ENCODE measurements at places on chromosomes 5 and 9.
A peak's percentile ranks its signal among the peaks of the same experiment; 100 is the strongest.

DNA sequence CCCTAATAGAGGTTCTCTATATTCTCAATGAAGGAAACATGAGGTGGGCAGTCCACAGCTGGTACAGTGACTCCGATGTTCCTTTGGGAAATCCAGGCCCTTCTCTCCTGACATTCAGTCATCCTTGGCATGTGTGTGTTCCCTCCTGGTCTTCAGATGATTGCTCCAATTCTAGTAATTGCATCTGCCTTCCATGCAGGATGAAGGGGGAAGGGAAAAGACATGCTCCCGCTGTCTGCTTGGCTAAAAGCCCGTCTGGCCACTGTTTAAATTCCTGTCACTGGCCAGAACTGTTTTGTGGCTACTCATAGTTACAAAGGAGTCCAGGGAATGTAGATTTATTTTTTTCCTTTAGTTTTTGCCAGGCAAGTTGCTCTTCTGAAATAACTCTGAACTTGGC, 65.0 kb downstream of the MAST4 start:
- peak; percentile 32 for DNase-seq

DNA sequence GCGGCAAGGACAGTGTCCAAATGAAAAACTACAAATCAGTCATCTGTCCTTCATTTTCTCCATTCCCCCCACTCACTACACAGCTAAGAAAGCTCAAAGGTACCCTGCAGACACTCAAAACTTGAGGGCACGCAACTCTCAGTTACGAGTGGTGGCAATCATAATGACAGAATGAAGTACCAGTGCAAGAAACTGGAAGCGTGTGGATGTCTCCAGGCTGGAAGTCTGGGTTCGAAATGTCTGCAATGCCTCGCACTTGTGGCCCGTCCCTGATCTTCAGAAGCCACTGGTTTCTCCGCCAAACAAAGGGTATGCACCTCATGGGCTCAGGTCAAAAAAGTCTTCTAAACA, 597 bp upstream of the CENPH start:
- DNase-seq, result no peak

DNA sequence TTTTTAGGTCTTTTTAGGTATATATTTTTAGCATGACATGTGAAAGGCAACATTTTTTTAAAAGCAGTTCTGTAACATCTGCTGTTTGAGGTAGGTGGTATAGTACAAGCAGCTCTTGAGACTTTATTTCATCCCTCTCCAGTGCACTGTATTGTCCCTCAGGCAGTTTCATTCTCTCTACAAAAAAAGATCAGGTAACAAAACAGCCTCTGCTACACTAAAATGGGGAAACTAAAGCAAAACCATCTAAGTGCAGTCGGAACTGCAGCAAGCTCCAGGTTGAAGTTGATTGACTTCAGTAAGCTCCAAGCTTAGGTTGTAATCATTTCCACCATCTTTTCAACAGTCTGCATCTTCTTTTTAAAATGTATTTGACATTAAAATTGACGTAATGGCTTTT, 195.6 kb downstream of the DEPDC1B start:
- DNase-seq, result no peak

DNA sequence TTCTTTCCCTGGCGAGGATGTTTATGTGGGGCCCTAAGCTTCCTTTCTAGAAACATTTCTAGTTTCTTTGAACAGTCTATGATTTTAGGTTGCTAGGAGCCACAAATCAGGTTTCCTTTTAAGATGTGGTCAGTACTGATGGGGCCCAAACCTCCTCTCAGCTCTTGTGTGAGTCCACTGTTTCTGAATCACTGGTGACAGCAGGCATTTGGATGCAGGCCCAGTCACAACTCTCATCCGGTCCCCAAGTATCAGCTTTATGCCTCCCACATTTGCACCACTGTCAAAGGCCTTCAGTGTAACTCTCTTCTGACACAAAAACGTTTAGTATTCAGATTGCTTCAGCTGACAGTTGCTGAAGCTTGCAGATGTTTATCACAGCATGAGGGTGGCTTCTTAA, 7.8 kb downstream of the DMRT2 start:
- no peak for DNase-seq

- DNase-seq, result no peak
Observed at GRCh38 chr9:77375956-77376532, 198.7 kb downstream of the VPS13A start.

GRCh38 chr5:125298746-125299379, 552.4 kb upstream of the ZNF608 start:
- DNase-seq, result peak; percentile 13

DNA sequence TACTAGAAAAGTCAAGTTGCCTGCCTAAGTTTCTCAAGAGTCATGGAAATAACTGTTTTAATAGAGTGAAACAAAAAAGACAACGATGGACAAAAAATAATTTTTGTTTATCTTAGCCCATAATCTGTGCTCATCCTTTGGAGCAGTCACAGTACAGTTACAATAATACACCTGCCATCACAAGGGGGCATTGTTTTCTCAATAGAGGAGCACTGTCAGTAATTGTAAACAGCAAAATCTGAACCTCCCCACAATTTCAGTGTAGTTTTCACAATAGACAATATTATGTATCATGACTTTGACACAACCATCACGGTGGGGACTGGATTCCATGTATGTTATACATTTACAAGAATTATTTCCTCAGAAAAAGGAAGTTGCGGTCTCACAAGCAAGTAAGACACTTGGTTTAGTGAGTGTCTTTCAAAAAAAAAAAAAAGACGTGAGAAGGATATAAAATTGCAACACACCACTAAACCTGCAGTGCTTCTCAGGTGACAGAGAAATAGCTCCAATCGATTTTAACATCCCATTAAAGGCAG, 586.3 kb downstream of the PTPRD start:
- no peak for DNase-seq

- peak; percentile 63 for DNase-seq
Observed at GRCh38 chr9:93134015-93134739, at the start of gene NINJ1. Gene NINJ1 (minus strand): TSS chr9:93134251. CDS start chr9:93134217, 34 bp downstream.

- DNase-seq, result no peak
Observed at GRCh38 chr9:22073349-22073748, 64.2 kb upstream of the CDKN2B start.

GRCh38 chr9:123441769-123442168, 85.8 kb downstream of the CRB2 start:
- DNase-seq, result no peak

- DNase-seq, result peak; percentile 58
Observed at GRCh38 chr5:174601946-174602345, 122.4 kb upstream of the MSX2 start.

- DNase-seq, result no peak
Observed at GRCh38 chr5:624951-625230, 12.8 kb downstream of the CEP72 start.

DNA sequence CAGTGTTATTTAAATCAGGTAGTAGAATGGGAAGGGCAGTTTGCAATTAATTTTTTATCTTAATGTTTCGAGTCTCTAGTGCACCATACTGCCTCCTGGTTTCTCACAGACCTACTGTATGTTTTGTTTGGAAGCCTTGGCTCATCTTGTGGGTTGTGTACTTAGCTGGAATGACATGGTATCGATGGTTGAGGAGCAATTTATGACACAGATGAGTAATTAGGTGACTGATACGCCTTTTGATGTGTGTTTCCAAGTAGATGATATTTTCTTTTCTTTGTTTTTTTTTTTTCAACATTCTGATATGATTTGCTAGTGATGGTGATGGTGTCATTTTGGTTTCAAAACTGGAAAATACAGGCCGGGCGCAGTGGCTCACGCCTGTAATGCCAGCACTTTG, 16.1 kb downstream of the BASP1 start:
- peak; percentile 8 for DNase-seq

DNA sequence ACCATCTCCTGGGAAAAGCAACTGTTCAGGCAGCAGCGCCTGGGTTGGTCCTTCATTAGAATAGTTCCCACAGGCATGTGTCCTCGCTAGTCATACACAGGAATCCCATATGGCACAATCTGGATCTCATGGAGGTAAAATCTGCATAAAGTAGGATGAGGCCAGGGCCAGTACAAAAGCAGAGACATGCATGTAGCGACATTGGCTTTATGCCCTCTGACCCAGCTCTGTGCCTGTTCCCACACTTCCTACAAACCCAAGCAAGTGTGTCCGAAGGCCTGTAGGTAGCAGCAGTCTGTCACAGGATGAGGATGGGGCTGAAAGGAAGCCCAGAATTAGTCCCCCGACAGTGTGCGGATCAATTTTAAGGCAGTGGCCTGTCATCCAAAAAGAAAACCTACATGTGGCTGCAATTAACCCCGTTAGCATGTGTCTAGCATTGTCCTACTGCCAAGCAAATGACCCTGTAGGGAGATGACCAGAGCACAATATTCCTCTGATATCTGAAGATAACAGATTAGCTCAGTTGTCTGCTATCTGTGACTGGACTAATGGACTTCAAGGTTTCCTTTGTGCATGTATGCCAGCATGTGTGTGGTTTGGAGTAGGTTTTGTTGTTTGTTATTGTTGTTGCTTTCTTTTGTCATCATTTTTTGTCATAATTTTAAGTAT, 178.8 kb downstream of the TMEM161B start:
- no peak for DNase-seq

GRCh38 chr9:127293767-127294166, 29.2 kb downstream of the GARNL3 start:
- DNase-seq, result no peak

GRCh38 chr5:115169487-115170133, at the start of gene TRIM36:
Gene TRIM36 (minus strand): TSS chr5:115169908. CDS start chr5:115169634, 274 bp downstream.
- DNase-seq, result peak; percentile 89

- no peak for DNase-seq
Observed at GRCh38 chr5:85249204-85249603, 864.5 kb upstream of the EDIL3 start.

- DNase-seq, result peak; percentile 73
Observed at GRCh38 chr9:37415011-37415719, 7.3 kb upstream of the GRHPR start.

DNA sequence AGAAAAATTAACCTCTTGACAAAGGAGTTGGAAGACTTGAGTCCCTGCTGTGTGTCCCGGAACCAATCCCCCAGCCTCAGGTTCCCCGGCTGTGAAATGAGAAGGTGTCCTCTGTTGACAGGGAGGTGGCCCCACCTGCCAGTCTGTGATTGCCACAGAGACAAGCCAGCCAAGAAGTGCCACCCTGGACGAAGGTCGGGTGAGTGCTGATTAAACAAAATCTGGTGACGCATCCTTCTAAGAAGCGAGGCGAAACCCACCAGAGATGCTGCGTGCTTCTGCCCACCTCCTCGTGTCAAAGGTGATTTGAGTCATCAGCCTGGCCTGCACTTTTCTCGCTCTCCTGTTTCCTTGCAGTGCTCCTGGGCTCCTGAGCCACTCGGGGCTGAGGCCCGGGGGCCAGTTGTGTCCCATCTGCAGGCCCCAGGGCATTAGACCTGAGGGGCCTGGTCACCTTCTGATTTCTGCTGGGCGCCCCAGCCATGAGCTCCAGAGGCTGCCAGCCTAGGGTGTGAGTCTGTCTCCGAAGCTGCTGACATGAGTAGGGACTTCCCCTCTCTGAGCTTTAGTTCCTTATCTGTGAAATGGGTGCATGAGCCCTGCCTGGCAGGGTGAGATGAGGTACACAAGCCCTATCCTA, 28.7 kb downstream of the NEK6 start:
- DNase-seq, result peak; percentile 93

- peak; percentile 97 for DNase-seq
Observed at GRCh38 chr5:14035859-14036503, 91.5 kb upstream of the DNAH5 start.

- DNase-seq, result no peak
Observed at GRCh38 chr9:4420351-4420750, 69.9 kb upstream of the SLC1A1 start.

DNA sequence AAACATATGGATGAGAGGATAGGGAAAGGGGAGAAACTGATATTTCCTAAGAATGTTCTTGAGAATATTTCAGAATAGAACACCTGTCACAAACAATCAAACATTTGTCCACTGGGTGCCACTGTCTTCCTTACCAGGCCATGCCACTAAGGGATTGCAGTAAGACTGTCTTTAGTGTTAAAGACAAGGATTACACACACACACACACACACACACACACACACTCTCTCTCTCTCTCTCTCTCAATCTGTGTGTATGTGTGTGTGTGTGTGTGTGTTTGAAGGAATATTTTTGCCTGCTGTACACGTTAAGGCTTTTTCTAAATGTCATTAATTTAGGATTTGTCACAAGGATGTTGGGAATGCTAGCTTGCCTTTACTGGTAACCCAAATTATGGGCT, 54.4 kb downstream of the CCDC192 start:
- DNase-seq, result no peak

DNA sequence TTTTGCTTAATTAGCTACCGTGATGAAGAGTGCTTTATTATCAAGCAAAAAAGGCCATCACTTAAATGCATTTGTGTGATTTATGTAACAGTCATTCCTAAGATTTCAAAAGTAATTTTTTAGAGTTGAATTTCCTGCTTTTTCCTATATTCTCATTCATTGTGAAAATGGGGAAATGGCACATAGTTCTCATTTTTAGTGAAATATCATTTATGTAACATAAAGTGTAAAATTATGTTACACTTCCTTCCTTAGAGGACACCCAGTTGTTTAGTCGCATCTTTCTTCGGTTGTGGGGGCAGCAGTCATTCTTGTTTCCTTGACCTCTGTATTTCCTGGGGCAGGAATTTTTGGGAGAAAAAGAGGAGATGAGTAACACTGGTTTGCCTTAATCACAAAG, 142.8 kb downstream of the MAST4 start:
- no peak for DNase-seq

GRCh38 chr5:162786234-162786633, 651.2 kb upstream of the CCNG1 start:
- peak; percentile 11 for DNase-seq

DNA sequence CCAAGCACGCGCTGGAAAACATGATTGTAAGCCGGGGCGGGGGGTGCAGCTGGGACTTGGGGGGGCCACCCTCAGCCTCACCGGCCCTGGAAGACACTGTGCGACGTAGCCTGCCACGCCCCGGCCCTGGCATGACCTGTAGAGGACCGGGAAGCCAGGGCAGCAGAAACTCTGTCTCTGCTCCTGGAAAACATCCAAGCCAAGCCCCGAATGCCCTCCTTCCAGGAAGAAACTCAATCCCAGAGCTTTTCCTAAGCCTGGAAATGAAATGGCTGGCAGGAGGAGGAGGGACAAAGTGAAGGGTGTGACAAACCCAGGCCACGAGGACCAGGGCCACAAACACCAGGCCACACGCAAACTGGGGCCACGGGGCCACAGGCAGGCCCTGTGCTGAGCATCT, 55.4 kb downstream of the KCNT1 start:
- no peak for DNase-seq

GRCh38 chr9:123438821-123439220, 82.8 kb downstream of the CRB2 start:
- DNase-seq, result no peak

GRCh38 chr5:32278406-32278805, 34.3 kb downstream of the MTMR12 start:
- peak; percentile 79 for DNase-seq

GRCh38 chr9:71746023-71746757, 22.1 kb downstream of the CEMIP2 start:
- no peak for DNase-seq

DNA sequence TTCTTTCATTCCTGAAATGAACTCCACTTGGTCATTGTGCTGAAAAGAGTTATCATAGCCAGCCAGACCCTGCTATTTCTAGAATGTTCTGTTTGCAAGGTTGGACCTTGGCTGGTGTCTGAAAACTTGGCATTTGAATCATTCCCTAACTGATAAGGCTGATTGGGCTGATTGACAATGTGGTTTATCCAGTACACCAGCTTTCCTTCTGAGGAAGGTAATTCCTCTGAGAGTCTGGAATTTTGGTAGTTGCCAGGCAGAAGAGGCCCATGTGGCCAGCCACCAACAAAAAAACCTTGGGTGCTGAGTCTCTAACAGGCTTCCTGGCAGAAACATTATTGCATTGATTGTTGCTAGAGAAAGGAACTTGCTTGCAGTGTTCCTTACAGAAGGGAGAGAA, 15.3 kb downstream of the SEC61B start:
- no peak for DNase-seq

- DNase-seq, result no peak
Observed at GRCh38 chr9:98171176-98171925, 21.1 kb downstream of the CORO2A start.

Data from RPMI7951 (cell line).